ENCODE measurements at places on chromosomes 6 and 20. TPM values are rescaled to one million over a fixed set of nuclear protein-coding genes. Genes with fewer than 3 reads are reported as not detected.
A peak's percentile ranks its signal among the peaks of the same experiment; 100 is the strongest.

DNA sequence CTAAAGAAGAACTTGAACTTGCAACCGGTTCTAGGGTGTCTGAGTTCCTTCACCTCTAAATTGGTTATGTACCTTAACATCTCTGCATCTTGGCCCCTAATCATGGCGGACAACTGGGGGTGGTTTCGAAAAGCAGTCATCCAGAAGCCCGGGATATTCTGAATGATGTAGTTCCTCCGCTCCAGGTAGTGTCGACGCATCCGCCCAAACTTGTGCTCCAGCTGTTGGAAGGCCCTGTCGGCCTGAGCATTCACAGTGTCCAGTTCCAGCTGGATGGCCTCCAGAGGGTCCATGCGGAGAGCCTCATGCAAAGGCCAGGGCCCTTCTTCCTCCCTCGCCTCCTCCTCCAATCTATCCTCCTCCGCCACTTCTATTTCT is 887 bp downstream of the TSPYL1 start:
- H3K27ac ChIP-seq = peak overlapping the region; percentile 88
- H3K36me3 ChIP-seq = no peaks in the 10 kb centered on the region
- peak overlapping the region; percentile 78 for H3K4me3 ChIP-seq
- H3K27me3 ChIP-seq = no peaks in the 10 kb centered on the region
- peaks cover 36% of the 10 kb centered on the region for H3K4me1 ChIP-seq

DNA sequence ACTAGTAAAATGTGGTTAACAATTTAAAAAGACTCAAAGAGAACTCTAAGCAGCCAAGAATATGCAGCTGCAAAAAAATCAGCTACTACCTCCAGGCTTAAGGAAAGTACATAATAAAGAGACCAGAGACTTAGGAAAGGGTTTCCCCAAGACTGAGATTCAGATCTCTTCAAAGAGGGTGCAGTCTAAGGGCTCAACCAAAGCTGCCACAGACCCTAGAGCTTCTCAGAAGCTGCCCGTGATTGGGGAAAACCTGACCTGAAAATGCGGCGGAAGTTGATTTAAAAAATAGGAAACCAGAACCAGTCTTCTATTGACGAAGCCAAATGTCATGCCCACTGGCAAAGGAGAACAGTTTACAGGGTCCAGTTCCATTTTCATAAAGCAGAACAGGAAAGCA is 516.8 kb upstream of the MARCKS start:
- H3K36me3 ChIP-seq = no peaks in the 10 kb centered on the region
- H3K27me3 ChIP-seq = no peaks in the 10 kb centered on the region
- no peak for DNase-seq
- no peaks in the 10 kb centered on the region for H3K4me1 ChIP-seq
- no peak overlapping the region for H3K4me3 ChIP-seq

GRCh38 chr6:129672341-129672682 is 37.7 kb downstream of the ARHGAP18 start:
- H3K27ac ChIP-seq = peak overlapping the region; percentile 16
- H3K36me3 ChIP-seq = no peaks in the 10 kb centered on the region
- H3K4me1 ChIP-seq = no peaks in the 10 kb centered on the region
- DNase-seq = no peak
- H3K4me3 ChIP-seq = no peak overlapping the region

GRCh38 chr6:80728101-80728750 is 621.8 kb downstream of the BCKDHB start:
- no peaks in the 10 kb centered on the region for H3K27me3 ChIP-seq
- no peaks in the 10 kb centered on the region for H3K36me3 ChIP-seq
- no peak for DNase-seq

DNA sequence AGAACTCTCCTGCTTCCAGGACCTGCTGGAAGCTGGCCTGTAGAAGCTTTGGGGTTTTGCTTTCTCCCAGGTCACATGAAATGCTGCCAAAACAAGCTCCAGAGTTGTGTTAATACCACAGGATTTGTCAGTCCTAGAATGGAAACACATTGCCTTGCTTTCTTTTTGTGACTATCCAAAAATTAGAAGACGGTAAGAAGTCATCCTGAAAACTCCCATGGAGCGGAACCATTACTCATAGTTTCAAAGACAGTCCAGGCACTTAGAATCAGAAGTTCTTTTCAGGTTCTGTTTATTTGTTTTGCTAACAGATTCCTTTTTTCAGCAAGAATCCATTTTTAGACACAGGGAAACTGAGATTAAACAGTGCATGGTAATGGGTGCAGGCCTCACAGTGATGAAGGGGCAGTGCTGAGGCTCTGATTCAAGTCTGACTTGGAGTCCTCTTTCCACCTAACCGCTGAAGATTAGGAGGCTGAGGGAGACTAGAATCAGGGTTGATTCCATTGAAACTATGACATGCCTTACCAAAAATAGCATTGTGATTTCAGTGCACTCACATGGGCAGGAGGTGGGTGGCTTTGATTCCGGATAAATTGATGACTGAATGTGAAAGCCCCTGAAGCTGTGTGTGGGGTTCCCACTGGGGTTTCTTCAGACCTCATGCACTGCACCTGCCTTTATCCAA is 72.2 kb upstream of the NAA20 start:
- H3K27ac ChIP-seq = no peak overlapping the region
- DNase-seq = no peak
- peaks cover 15% of the 10 kb centered on the region for H3K4me1 ChIP-seq

- no peak for DNase-seq
- no peaks in the 10 kb centered on the region for H3K36me3 ChIP-seq
- H3K27me3 ChIP-seq = no peaks in the 10 kb centered on the region
- H3K4me1 ChIP-seq = no peaks in the 10 kb centered on the region
- no peak overlapping the region for H3K27ac ChIP-seq
Observed at GRCh38 chr6:91435630-91436029, 848.8 kb upstream of the MAP3K7 start.

GRCh38 chr6:166253281-166253681 is 54.9 kb downstream of the PRR18 start:
- H3K27me3 ChIP-seq = no peaks in the 10 kb centered on the region
- no peaks in the 10 kb centered on the region for H3K36me3 ChIP-seq
- H3K4me3 ChIP-seq = no peak overlapping the region
- no peak for DNase-seq
- peaks cover 6% of the 10 kb centered on the region for H3K4me1 ChIP-seq
- H3K27ac ChIP-seq = no peak overlapping the region

The LPA gene
- 7.9 TPM for polyA plus RNA-seq
